ENCODE measurements at places on chromosomes 4 and X.

DNA sequence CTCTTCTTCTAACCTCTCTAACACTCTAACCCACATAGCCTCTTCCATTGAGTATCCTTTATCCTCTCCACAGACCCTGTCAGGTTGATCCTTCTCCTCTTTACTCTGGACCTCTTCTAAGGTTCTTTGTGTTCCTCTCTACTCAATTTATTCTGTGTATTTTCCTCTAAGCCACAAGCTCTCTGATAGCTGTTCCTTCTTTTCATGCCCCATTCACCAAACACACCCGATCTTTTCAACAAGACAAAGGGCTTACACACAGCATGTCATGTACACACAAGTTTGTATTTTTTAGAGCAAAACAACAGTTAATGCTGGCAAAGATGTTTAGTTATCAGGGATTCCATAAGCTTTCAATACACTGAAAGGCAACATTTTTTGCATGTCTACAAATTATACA is 1.9 kb downstream of the SPIN2B start:
- no peak for DNase-seq

GRCh38 chrX:8815460-8816065 is 14.4 kb upstream of the FAM9A start:
- no peak for DNase-seq

GRCh38 chr4:102500352-102500695 is 835 bp upstream of the NFKB1 start:
- no peak for DNase-seq

DNA sequence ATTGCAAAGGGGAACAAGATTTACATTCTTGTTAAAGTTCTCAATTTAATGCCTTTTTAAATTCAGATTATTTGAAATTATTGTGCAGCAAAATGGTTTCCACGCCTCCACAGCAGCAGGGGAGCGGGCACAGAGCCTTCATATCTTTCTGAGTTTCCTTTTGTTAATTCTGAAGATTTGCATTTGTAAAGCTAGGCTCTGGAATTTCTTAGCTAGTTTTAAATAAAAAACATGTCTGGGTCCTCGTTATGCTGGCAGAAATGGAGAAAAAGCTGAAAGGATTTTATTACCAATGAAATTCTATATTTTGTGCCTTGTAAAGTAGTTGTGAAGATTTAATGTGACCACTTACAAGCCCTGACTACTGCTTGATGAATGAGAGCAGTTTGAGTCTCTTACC is 40.8 kb upstream of the MAGED1 start:
- DNase-seq: no peak

- no peak for DNase-seq
Measured at GRCh38 chrX:108298165-108298602, 140.0 kb downstream of the COL4A6 start.

DNA sequence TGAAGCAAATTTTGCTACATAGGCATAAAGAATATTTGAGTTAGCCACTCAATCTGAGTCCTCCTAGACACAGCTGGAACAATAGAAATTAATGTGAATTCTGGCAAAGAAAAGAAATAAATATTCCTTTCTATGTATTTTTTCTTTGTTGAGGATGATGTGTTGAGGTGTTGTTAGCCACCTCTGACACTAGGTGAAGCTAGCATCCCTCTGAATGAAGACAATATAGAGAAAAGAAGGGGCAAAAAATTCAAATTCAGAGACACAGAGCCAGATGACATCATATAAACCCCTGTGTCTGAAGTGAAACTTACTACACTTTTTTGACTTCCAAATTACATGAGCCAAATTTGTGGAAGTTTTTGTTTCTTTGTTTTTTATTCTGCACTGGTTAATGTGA is 34.6 kb upstream of the TMPRSS11D start:
- no peak for DNase-seq

DNA sequence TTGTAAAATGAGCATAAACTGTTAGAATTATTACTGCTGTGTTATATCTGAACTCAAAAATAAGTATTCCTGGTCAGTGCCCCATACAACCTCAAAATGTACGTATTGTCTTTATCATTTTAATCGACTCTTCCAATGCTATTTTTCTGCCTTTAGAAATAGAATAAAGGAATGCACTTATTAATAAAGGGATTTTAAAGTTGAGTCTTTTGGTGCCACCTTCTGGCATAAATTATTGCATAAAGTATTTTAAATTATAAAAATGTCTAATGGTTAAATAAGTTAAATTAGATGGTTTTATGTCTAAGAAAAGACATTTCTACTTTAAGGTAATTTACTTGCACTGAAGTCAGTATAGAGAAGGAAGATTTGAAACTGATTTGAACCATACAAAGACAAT is 424.0 kb upstream of the NDST4 start:
- DNase-seq: no peak

- no peak for DNase-seq
Measured at GRCh38 chr4:127631420-127631819, 1.3 kb upstream of the INTU start.

- DNase-seq: no peak
Measured at GRCh38 chr4:22524895-22525294, 9.0 kb upstream of the ADGRA3 start.

DNA sequence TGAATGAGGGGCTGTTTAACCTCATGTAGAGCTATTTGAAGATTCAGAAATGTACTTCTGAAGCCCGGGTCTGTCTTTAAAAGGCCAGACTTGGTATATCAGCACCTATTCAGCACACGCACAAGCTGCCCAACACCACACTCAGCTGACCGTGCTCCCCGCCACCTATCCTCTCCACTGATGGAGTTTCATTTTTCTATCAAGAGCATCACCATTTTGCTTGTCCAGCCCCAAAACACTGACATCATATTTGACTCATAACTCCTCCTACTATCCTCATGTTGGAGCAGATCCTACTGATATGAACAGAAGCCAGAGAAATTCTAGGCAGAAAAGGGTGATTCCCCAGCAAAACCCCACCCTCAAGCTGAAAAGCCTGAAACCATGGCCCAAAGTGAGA is 100.3 kb downstream of the SORBS2 start:
- DNase-seq: no peak

DNA sequence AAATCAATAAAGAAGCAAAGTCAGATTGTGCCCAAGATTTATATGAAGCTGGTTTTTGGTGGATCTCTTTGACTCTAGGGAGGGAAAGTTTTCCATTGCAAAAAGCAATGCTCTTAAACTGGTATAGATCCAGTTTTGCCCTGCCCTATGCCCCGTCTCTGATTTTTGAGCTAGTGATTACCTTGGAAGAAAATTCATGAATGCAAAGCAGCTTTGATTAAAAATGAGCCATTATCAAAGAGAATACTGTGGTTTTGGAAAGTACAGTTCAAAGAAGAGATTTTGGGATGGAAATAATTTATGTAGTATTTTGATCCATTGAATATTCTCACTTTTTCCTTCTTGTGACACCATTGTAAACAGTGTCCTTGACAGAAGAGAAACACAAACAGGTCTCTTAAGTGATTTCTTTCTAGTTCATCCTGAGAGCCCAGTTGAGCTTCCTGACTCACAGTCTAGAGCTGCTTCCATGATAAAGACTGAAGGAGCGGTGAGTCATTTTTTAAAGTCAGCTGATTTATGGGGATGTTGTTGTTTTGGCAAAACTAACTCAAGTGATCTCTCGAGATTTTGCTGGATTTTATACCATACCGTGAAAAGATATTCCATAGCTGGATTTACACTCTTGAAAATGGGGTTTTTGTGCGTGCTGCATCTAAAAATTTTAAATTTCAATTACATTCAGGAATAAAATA is 76.7 kb downstream of the AFF1 start:
- DNase-seq: no peak

- no peak for DNase-seq
Measured at GRCh38 chr4:73664470-73664869, 44.2 kb upstream of the RASSF6 start.

- DNase-seq: no peak
Measured at GRCh38 chr4:6740347-6740746, 24.4 kb downstream of the BLOC1S4 start.

- DNase-seq: no peak
Measured at GRCh38 chrX:71913156-71913950, 2.7 kb downstream of the NHSL2 start.

GRCh38 chrX:107421337-107421861 is 28.1 kb upstream of the FRMPD3 start:
- DNase-seq: no peak

DNA sequence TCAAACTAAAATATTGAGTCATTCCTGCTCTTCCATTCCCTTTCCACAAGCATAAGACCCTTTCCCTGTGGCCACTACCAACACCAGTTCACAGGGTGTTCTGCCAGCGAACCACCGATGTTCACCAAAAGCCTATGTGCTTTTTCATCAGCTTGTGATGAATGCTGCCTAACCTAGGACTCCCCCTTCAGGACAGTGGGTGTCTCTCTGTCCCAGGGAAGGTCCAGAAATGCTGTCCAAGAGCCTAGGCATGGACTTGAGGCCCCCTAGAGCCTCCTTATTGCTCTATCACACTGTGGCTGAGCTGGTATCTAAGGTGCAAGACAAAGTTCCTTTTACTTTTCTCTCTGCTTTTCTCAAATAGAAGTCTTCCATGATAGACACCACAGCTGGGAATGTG is 1015.6 kb downstream of the PCDH19 start:
- DNase-seq: no peak

DNA sequence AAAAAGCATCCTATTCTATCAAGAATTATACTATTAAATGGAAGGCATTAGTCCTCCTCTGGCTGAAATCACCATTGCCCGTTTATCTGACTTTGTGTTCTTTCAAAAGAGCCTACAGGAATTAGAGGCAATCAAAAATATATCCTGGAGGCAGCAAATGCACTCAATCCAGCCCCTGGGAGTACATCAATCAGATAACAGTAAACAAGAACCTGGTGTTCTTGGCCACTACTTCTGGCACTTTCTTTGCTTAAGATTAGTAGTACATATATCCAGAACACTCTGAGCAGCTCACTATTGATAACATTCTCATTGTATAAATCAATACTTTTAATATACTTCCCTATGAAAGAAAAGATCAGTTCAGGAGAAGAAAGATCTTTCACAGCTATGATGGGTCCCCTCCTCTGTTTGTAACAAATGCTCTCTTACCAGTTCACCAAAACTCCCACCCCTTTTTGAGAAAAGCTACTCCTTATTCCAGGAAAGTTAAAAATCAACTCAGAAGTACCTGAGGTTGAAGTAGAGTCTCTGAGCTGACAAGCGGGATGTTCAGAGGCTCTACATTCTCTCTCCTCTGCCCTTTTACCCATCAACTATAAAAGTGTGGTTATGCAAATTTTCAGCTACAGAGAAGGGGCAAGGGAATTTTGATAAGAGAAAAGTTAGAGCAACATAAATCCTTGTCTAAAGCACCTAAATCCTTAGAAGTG is 176.0 kb downstream of the COX18 start:
- no peak for DNase-seq

DNA sequence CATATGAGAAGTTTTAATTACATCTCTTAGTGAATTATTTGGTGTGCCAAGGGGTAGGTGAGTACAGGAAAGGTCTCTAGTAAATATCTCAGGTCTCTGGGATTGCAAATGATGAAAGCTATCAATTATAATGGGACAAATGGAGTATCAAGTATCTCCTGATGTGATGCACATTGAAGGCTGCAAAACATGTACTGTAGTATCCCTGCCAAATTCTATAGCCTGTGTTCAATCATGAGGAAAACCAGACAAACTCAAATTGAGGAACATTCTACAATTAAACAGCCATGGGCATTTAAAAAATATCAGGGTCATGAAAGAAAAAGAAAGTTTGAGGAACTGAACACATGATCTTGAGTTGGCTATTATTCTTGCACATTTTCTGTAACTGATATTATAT is 665.4 kb upstream of the PABPC4L start:
- no peak for DNase-seq

DNA sequence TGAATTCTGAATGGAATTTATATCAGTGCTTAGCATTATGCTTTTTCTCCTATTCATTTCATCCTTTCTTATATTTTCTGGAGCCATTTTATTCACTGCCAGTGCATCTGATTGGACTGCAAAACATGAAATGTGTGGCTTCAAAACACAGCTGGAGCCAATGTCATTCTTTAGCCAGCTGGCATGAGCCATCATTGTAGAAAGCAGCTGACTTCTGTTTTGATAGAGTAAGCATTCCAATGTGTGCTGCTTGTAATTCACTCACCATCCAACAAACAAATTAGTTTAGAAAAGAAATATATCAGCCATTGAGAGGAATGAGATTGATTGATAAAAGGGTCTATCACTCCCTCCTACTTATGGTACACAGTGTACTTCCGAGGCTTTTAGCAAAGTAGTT is 2616.0 kb downstream of the ARAP2 start:
- DNase-seq: no peak

- no peak for DNase-seq
Measured at GRCh38 chr4:125704726-125705125, 390.0 kb downstream of the FAT4 start.

GRCh38 chr4:81526706-81527105 is 55.0 kb upstream of the RASGEF1B start:
- DNase-seq: no peak

- DNase-seq: no peak
Measured at GRCh38 chr4:1604181-1604705, 79.9 kb downstream of the FAM53A start.

DNA sequence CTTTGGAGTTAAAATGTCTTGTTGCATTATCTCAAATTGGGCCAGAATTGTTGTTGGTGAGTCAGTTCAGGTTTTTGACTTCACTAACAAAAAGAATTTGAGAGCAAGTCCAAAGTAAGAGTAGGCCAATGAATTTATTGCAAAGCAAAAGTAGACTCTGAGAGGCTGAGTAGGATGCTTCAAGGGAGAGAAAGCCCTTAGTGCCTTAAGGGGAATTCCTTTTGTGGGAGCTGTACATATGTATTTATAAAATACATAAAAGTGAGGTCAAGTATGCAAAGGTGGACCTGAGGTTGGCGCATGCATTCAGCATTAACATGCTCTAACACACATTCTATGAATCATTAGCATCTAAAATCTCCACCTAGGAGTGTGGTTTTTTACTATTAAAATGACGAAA is 565.4 kb downstream of the GRXCR1 start:
- DNase-seq: no peak

DNA sequence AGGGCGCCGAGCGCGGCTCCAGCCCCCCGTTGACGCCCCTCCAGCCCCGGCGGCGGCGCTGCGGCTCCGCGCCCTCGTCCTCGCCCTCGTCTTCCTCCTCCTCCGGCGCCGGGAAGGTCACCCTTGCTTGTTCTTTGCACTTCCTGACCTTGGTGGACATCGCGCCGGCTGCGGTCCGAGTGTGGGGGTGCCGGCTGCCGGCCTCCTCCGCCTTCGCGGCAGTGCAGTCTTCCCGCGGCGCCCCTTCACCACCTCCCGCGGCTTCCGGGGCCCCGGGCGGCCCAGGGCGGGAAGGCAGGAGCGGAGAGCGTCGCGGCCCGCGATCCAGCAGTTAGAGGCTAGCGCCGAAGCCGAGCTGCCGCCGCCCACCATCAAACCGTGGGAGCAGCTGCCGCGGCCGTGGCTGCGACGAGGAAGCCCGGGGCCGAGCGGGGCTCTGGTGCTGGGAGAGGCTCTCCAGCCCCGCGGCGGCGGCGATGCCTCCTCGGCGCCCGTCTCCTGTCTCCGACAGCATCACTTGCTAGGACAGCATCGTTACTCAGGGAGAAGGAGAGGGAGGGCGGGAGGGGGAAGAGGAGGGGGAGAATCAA is at the start of gene TRPC3:
TRPC3 (minus strand) TSS at position 540 of the 590 bp plus-strand sequence; CDS start at position 160, 380 bp downstream.
- DNase-seq: no peak
